ENCODE measurements at places on chromosomes 6 and 20. TPM values are rescaled to one million over a fixed set of nuclear protein-coding genes. Genes with fewer than 3 reads are reported as not detected.

RNF182 gene
- 8.1 TPM for total RNA-seq

CLDN20 gene
- total RNA-seq = not detected

SRC gene
- 60.5 TPM for total RNA-seq

MTFR2 gene
- 1.6 TPM for total RNA-seq

PDE10A gene
- total RNA-seq = 13.0 TPM

C20orf202 gene
- total RNA-seq = not detected

SUMO4 gene
- total RNA-seq = not detected

BPIFA1 gene
- total RNA-seq = not detected

BLOC1S5 gene
- total RNA-seq = 14.8 TPM

PTPRT gene
- total RNA-seq = not detected

TREML2 gene
- 0.75 TPM for total RNA-seq

MEP1A gene
- not detected for total RNA-seq

CLPSL2 gene
- not detected for total RNA-seq

VNN1 gene
- 0.21 TPM for total RNA-seq

PRDM13 gene
- total RNA-seq = not detected

HLA-DRA gene
- total RNA-seq = 0.62 TPM

CALHM4 gene
- not detected for total RNA-seq

DDX43 gene
- total RNA-seq = 1.2 TPM

GHRH gene
- not detected for total RNA-seq

SLC17A2 gene
- total RNA-seq = not detected

MYLK4 gene
- 0.75 TPM for total RNA-seq

TMEM74B gene
- 4.5 TPM for total RNA-seq

PLA2G7 gene
- total RNA-seq = 1.1 TPM

PMEPA1 gene
- total RNA-seq = 255 TPM

AK9 gene
- 6.0 TPM for total RNA-seq
